ENCODE measurements at places on chromosomes 11 and 22.

GRCh38 chr11:125263268-125263790, 98.8 kb downstream of the PKNOX2 start:
- DNase-seq: peak; percentile 23

GRCh38 chr11:7595016-7595866, 78.1 kb downstream of the CYB5R2 start:
- no peak for DNase-seq

GRCh38 chr11:47995360-47995769, 15.0 kb downstream of the PTPRJ start:
- DNase-seq: no peak

GRCh38 chr11:4890279-4890678, 8.6 kb downstream of the OR51T1 start:
- no peak for DNase-seq

GRCh38 chr11:36394056-36394455, 98.0 kb downstream of the PRR5L start:
- DNase-seq: no peak

Data from GOT3 (cell line).